ENCODE measurements at places on chromosomes 6 and 20.

DNA sequence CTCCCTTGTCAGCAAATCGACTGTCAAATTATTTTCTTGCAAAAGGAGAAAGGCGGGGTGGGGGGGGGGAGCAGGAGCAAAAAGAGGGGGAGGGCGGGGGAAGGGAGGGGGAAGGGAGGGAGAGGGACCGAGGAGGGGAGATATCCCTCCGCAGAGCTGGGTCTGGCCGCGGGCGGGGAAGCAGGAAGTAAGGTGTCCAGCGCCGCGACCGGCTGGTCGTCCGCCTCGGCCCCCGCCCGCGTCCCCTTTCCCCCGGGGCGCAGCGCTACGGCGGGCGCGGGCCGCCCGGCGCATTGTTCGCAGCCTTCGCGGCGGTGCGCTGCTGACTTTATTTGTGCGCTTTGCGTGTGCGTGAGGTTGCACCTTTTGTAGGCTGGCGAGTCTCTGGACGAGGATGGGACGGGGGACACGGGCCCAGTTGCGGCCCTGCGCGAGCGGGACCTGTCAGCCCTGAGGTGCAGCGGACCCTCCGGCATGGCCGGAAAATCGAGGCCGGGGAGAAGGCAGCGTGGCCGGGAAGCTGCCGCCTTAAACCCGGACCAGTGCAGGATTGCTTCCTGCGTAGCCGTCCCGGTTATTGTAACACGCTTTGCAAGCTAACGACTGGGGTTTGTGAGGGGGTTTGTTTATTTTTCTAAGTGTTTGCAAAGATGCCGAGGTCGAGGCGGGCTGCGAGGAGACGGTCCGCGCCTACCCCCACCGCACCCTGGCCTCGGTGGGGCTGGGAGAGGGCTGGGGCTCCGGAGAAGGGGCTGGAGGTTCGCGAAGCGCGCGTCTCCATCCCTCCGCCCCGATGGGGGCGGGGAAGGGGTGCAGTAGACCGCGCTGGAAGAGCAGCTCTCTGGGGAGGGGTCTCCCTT is 675 bp upstream of the TRERF1 start:
- DNase-seq = peak; percentile 58

DNA sequence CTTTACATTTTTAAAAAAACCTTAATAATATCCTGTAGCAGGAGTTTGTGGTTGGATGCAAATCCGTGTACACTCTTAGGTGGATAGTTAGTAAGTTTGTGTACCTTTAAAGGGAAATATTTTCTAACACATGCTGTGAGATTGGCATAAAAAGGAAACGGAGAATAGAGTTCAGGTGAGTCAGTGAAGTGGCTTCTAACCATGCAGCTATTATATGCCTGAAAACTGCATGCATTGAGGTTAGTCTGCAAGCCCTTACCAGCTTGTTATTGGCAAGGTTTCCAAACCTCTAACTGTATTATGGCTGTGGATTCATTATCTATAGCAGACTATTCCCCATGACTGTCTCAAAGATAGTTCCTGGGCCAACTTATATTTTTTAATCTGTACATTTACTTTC is 420.6 kb upstream of the MMS22L start:
- no peak for DNase-seq

DNA sequence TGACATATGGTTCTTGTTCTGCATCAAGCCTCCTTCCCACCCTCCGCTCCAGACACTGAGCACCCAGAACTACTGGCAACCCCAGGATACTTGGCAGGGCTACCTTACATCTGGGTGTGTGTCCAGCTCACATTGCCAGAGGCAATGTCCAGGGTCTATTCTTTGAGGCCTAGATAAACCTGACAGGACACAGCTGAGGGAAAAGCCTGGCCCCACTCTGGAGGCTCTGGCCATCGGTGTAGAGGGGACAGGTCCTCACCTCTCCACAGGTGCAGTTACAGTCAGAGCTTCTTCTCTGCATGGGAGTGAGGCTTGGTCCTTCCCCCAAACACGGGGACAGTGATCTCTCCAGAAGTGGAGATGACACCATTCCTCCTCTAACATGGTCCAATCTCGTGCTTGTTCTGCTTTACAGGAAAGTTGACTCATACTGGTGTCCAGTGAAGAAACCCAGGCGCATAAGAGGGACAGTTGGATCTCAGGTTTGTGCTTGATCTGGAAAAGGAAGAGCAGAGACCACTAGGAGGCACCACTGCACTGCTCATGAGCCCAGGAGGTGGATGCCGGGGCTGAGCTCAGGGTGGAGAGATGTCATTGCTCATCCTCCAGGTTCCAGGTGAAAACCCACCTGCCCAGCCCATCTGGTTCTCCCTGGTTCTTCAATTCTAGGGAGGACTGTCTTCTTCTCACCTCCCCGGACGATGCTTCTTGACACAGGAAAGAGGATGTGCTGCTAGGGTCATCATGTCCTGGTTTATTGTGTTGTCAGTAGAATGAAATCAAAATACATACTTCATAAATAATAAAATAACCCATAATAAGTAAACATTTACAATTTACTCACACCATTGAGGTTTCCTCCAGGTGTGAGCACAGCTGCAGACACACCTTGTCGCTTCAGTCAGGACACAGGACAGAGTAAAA is 14.7 kb downstream of the HLA-F start:
- DNase-seq = peak; percentile 77

GRCh38 chr6:105892577-105893262 is 193.4 kb upstream of the PRDM1 start:
- no peak for DNase-seq

DNA sequence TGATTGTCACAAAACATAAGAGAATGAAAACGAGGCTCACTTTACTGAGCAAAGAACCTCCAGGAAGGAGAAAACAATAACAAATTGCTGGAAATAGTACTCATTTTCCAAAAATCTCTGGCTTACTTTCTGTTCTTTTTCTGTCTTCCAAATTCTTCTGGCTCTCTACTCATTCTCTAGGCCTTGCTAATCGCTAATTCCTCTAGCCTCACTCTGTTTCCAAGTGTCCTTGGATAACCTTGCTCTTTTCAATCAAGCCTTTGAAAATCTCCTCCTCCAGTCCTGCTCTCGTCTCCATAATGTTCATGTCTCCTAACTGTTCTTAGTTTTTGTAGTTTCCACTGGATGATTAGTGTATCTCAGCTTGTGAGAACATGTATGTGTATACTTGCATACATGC is 96.2 kb upstream of the MAP7 start:
- peak; percentile 53 for DNase-seq

DNA sequence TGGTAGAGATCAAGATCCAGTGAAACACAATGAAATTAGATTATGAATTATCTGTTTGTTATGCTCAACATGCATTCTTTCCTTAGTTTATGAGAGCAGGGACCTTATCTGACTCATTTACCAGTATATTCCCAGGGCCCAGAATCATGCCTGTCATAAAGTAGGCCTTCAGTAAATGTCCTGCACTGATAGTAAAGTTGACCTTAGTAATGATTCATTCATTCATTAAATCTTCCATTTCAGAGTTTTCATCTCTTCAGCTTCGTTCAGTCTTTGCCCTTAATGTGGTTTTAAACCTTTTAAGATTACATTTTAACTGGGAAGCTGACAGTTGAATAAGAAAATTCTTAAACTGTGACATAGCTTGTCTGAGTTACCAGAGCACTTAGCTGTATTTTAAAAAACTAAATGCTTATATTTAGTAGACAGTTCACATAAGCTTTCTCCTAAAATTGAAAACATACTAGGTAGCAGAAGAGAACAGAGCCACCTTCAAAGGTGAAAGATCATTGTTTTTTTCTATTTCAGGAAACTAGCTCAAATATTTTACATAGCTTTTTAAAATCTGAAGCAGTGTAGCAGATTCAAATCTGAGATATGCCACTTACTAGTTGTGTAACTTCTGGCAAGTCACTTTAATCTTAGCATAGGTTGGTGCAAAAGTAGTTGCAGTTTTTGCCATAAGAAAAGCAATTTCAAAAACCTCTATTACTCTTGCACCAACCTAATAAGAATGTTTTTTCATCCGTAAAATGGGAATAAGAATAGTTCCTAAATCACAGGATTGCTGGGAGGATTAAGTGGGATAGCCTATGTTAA is 41.4 kb downstream of the MCM8 start:
- peak; percentile 8 for DNase-seq

DNA sequence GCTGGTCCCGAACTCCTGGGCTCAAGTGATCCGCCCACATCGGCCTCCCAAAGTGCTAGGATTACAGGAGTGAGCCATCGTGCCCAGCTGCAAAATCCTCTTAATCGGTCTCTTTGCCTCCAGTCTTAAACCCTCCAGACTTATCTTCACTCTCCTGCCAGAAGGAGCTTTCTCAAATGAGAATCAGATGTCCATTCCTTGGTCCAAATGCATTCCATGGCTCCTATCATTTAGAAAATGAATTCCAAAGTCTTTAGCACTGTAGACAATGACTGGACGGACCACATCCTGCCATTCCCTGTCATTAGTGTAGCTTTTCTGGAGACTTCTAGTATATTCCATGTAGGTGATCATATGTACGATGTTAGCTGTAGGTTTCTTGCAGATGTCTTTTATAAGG is 141.9 kb downstream of the ID4 start:
- DNase-seq = peak; percentile 6

GRCh38 chr6:34324738-34325444 is 67.6 kb downstream of the NUDT3 start:
- peak; percentile 52 for DNase-seq

- DNase-seq = peak; percentile 9
These were observed 612 bp downstream of the ADAT2 start for GRCh38 chr6:143449714-143450452.

GRCh38 chr6:170152124-170152926 is 138.6 kb downstream of the DLL1 start:
- no peak for DNase-seq

DNA sequence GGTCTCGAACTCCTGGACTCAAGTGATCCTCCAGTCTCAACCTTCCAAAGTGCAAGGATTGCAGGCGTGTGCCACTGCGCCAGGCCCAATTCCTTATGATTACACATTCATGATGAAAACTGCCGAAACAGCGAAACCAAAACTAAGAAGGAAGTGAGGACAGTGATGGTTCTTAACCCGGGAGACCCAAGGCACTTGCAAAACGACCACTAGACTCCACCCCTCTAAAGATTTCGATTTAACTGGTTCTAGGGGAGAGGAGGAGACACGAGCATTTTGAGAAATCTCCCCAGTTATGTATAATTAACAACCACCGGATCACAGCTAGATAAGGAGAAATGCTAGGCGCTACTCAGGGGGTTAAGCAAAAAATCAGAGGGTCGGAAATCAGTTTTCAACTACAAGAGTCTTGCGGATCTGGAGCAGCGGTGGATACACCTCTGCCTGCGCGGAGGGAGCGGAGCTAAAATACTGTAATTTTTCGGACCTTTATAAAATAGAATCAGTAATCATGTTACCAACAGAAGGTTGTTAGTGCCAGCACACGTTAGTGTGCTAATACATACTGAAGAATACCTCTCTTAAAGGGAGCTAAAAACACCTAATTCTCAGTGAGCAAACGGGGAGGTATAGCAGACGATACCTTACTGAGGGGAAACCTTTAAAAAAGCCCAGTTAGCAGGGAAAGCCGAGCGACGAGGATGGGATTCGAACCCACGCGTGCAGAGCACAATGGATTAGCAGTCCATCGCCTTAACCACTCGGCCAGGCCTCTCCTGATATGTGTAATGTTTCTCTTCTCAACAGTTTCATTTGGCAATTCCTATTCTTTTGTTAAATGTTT is 60.0 kb upstream of the BTN3A2 start:
- DNase-seq = no peak

DNA sequence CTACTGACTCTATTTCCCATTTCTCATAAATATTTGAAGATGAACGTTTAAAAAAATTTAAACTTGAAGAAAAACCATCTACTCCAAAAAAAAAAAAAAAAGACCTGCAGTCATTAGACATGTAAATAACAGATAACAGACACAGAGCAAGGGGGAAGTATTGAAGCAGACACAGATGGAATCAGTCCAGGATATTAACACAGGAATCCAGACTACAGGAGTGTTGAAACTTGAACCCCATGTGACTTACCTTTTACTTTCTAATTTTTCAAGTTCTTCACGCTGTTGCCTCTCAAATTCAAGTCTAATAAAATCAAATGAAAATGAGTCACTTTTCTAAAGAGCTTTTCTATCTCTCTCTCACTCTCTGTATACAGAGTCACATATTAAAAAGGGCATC is 191.8 kb downstream of the KIF16B start:
- DNase-seq = no peak

GRCh38 chr6:15331143-15331542 is 85.3 kb downstream of the JARID2 start:
- no peak for DNase-seq

GRCh38 chr20:37552415-37552814 is 24.7 kb upstream of the BLCAP start:
- no peak for DNase-seq

GRCh38 chr6:170291271-170292110 is 613 bp upstream of the DLL1 start:
- no peak for DNase-seq

- no peak for DNase-seq
These were observed 402.7 kb downstream of the CDKAL1 start for GRCh38 chr6:20936949-20937348.
